ENCODE measurements at places on chromosomes 12 and 14.

GRCh38 chr14:76375947-76376404 lies at the start of gene ESRRB:
Gene ESRRB (plus strand): TSS chr14:76376137. CDS start chr14:76376402, 265 bp downstream.
- no peak for DNase-seq

DNA sequence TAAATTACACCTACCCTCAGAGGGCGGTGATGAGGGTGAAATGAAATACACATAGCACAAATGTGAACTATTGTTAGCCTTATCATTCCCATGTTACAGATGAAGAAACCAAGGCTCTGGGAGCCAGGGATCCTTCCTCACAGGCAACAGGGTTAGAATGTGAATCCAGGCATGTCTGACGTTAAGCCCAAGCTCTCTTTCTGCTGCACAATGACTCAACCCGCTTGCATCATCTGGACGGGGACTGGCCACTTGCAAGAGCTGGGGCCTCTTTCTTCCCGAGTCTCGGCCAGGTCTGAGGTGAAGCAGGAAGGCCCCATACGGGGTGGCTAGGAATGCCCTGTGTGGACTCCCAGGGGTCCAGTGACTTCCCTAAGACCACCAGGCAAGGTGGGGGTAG lies 105.2 kb downstream of the RBM19 start:
- no peak for DNase-seq

DNA sequence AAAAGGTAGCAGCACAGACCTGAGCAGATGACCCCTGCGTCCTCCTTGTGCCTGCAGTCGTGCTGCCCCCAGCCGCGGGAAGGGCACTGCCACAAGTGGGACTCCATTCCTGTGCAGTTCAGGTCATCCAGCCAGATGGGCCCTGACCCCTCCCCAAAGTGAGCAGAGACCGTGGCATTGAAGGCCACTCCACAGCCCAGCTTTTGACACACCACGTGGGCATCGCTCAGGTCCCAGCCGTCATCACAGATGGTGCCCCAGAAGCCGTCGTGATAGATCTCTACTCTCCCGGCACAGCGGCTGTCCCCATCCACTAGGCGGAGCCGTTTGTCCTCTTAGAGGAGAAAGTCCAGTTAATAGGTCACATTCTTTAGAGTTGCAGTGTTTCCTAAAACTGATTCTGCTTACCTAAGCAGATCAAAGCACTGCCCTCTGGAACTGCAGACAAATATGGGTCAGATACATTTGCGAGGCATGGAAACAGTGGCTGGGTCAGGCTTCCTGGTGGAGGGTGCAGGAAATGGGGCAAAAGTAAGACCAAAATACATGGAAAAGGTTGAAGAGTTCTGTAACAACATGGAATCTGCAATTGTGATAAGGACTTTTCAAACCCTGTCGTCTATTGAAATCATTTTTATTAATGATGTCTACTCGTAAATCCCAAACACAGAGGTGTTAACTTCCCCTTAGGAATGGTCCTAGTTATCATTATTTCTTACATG lies 69.4 kb downstream of the CD163L1 start:
- DNase-seq = no peak

- DNase-seq = no peak
These were observed 7.5 kb downstream of the C14orf180 start for GRCh38 chr14:104586832-104587620.

- no peak for DNase-seq
These were observed 5.1 kb downstream of the DPPA3 start for GRCh38 chr12:7716381-7716780.

DNA sequence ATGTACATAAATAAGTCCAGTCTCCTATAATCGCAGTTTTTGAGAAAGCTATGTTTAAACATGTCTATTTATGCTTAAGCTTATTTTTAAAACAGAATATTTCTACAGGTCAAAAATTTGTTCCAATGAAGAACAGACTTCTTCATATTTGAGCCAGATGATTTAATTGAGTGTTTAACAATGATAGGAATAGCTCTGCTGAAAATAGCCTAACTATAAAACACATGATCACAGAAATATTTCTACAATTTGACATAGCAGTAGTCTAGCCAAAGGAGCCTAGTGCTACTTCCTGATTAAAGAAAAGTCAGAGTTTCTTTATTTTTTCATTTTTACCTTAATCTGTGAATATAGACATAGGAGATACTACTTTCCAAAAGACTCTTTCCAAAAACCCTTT lies 29.4 kb downstream of the DCP1B start:
- DNase-seq = no peak

- DNase-seq = no peak
These were observed 41.7 kb upstream of the FUT8 start for GRCh38 chr14:65370801-65371248.

DNA sequence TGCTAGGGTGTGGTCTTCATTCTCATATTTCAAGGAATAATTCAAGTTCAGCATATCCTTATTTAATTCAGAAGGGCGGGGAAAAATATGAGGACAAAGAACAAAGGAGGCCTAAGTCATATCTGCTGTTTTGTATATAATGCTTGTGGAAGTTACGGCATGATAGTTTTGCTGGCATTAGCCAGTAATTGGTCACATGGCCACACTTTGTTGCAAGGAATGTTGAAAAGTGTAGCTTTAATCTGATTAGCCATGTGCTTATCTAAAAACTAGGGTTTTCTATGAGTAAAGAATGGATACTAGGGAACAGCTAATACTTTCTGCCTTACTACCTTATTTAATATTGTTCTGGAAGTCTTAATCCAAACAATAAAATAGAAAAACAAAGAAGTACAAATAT lies 34.4 kb upstream of the E2F7 start:
- no peak for DNase-seq

DNA sequence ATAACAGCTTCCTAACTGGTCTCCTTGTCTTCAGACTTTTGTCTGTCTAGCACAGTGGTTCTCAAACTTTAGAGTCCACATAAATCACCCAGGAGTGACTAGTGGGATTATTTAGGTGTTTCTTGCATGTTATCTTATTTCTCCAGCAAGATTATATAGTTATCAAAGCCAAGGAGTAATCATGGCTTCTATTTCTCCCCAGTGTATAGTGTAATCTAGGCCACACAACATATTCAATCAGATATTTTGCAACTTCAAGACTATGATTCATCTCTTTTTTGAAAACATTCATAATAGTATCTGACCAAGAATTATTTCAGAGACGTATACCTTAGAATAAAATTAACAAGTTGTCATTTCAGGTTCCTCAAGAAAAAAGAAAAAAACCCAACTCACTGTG lies 131.9 kb downstream of the CEP83 start:
- DNase-seq = no peak

DNA sequence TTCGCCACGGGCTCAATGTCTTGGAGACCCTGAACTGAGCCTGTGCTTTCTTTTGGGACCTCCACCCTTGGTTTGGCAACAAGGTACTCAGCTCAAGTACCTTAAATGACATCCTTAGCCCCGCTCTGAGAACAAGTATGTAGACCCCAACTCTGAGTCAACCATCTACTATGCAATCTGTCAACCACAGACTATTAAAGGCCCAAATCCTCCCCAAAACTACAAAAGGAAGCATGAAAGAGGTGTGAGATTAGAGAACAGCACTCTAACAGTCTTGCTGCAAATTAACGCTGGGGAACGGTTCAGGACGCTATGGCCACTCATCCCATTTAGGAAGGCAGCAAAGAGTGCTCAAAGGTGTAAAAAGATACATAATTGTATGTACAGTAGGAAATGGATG lies 52.1 kb downstream of the CCDC88C start:
- DNase-seq = no peak

DNA sequence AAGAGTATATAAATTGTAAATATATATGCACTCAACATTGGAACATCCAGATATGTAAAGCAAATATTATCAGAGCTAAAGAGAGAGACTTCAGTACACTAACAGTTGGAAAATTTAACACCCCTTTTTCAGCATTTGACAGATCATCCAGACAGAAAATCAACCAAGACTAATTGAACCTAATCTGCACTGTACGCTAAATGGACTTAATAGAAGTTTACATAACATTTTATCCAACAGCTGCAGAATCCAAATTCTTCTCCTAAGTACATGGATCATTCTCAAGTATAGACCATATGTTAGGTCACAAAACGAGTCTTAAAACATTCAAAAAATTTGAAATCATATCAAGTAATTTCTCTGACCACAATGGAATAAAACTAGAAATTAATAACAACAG lies 229.1 kb upstream of the CLEC14A start:
- no peak for DNase-seq

DNA sequence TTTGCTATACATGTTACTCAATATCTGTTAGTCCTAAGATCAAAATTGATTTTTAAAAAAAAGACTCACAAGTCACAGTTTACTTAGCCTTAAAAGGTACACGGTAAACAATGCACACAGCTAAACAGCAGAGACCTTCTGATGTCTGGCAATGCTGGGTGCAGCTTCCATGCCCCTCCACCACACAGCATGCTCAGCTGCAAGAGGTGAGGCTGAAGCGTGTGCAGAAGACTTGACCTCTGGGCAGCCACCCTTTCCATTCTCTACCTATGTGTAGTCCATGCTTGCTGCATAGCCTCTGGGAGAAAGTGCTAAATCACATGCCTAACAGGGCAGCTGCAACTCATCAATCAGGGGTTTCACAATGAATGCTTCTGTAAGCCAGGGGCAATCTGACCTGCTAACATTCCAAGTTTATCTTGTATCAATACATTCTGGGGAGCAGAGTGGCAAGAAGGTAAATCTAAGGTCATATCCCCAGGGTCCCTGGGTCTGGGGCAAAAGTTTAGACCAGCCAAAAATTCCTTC lies 44.5 kb upstream of the AMN1 start:
- no peak for DNase-seq

DNA sequence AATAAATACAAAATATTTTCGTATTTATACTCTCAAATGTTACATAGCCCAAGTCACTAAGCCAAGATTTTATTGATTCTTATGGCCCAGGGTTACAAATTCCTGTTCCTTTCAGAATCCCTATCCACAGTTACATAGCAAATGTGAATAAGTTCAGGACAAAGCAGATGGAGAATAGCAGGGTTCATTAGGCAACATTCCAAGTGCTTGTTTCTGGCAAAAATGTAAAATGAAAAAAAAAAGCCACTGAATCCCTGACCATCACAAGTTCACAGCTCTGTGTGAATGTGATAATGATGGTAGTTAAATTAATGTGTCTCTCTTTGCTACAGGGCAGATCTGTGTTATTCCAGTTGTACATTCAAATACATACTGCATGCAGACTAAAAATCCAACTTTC lies 74.6 kb downstream of the KCNC2 start:
- no peak for DNase-seq

GRCh38 chr14:52043690-52044089 lies 25.2 kb downstream of the NID2 start:
- no peak for DNase-seq

DNA sequence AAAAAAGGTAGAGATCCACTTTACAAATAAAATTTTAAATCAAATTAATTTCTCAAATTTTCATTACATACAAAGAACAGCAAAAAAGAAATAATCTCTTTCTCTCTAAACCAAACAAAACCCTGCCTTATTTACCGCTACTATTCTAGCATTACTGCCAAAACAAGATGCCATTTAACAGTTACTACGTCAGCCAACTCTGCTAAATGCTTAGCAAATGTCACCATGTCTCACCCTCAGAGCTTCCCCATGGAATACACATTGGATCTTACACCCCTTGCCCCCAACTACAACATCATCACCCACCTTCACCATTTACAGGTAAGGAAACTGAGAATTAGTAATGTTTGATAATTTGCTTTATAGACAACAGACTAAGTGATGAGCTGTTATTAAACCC lies 23.0 kb upstream of the NR2C1 start:
- DNase-seq = no peak

- DNase-seq = no peak
These were observed 131.9 kb upstream of the CAND1 start for GRCh38 chr12:67137256-67137655.

- no peak for DNase-seq
These were observed 2.7 kb upstream of the ASPG start for GRCh38 chr14:104082807-104083206.

- DNase-seq = no peak
These were observed 536 bp upstream of the SLC35E3 start for GRCh38 chr12:68745376-68745903.

- no peak for DNase-seq
These were observed 192.3 kb downstream of the ANO4 start for GRCh38 chr12:100986595-100987547.

- DNase-seq = no peak
These were observed 11.8 kb downstream of the ZFYVE21 start for GRCh38 chr14:103727313-103727980.

DNA sequence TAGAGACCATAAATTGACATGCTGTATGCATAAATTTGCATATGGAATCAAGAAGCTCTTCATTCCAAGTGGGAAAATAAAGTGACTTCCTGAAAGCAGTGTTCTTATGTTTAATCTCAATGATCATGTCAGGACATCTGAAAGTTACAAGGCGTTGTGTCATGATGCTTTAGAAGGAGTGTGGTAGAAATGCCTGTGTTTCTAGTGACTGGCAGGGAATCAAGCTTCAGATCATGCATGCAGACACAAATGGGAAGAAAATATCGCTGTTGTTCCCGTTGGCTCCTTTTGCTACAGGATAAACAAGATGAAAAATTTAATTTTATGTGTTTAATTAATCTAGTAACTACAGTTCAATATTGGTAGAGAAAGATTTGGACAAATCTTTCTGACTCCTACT lies 298.1 kb upstream of the SYT1 start:
- no peak for DNase-seq

- no peak for DNase-seq
These were observed 7.7 kb downstream of the CCND2 start for GRCh38 chr12:4281173-4281654.

GRCh38 chr14:77347751-77348150 lies 26.9 kb downstream of the GSTZ1 start:
- DNase-seq = no peak

GRCh38 chr14:106044949-106045596 lies 518.7 kb downstream of the TMEM121 start:
- peak; percentile 74 for DNase-seq

- no peak for DNase-seq
These were observed 29.3 kb downstream of the CMKLR1 start for GRCh38 chr12:108309674-108310312.

DNA sequence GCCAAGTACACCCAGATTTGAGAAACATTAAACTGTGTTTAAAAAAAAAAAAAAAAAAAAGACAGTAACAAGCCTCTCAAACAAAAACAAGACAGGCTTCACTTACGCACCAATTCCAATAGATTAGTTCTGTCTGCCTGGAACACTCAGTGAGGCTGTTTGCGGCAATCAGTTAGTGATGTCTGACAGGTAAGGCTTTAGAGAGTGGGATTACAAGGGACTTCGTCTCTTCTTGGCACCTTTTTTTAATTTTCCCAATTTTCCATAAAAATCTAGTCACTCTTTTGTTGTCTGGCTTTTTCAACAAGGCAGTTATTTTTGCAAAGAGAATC lies 79.6 kb downstream of the NCOR2 start:
- DNase-seq = no peak

GRCh38 chr14:99602054-99602787 lies 1.8 kb downstream of the CCDC85C start:
- no peak for DNase-seq

- DNase-seq = no peak
These were observed 313.7 kb upstream of the DCN start for GRCh38 chr12:91496337-91496736.

DNA sequence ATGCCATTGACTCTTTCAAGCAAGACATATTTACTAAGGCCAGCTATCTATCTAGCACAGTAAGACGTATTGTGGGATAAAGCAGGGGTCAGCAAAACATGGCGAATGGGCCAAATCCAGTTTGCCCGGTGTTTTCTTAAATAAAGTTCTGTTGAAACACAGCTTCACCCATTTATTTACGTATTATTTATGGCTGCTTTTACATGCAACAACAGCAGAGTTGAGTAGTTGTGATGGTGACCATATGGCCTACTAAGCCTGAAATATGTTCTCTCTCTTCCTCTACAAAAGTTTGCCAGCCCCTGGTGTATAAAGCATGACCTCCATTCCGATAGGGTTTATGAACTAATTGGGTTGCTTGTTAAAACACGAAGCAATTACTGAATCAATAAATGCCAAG lies 322.1 kb downstream of the CCDC91 start:
- no peak for DNase-seq
